MCF 10A (cell line): ENCODE measurements at places on chromosomes 3 and 15.

DNA sequence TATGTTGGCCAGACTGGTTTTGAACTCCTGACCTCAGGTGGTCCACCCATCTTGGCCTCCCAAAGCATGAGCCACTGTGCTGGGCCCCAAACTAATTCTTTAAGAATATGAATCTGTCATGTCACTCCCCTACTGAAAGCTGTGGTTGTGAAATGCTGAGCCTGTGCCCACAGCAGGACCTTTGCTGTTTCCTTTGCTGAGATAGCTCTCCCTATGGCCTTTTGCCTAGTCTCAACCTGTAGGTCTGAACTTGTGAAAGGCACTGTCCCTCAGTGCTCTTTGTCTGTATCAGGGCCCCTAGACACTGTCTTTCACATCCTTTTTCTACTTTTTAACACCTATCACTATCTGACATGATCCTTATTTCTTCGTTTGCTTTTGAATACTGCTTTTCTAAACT, 62.7 kb upstream of the CCR4 start:
- DNase-seq: no peak

GRCh38 chr3:78176869-78177268, 1137.0 kb downstream of the ROBO2 start:
- DNase-seq: no peak

DNA sequence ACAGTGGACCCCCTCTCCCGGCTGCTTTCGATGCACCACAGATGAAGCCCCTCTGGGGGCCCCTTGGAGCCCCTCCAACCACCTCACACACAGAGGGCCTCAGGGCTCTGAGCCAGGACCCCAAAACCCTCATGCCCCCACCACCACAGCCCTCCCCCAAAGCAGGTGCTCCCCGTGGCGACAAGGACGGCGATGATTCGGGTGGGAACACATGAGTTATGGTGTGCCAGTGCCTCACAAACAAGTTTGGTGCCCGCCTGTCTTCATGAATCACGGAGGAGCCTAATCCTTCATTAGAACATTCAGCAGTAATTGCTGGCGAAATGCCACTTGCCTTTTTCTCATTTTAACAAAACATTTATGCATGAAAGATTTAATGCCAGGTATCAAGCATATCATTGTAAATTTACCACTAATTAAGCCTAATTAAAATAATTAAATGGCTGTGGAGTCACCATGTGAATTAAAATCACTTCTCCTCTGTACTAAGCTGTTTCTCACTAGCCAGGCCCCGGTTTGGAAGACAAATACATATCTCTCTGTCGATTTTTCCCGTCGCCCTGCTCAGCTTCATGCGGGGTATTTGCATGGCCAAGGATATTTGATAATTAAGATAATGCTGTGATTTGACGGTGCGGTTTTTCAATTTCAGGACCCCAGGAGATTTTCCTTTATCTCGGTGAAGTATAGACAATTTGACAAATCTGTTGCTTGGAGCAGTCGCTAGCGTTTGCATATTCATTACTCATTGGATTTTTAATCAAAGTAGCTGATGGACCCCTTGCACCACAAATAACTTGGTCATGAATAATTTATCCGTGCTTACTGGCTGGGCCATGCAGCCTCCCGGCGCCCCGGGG, 157.0 kb downstream of the TLE3 start:
- no peak for DNase-seq

DNA sequence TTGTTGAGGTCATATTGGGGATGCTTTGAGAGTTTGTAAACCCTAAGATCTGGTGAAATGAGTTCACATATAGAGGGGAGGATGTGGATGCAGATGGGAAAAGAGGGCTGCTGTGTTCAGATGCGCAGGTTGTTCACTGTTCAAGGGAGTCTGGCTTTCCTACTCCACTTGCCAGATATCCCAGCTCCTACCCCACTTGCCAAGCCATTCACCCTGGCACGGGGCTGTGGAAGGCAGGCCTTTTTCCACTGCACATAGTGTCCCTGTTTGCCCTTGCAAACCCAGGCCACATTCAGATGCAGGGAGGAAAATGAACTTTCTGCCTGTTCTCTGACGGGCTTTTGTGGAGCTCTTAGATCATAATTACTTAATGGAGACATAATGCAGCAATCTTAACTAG, 29.0 kb downstream of the CRABP1 start:
- DNase-seq: no peak

DNA sequence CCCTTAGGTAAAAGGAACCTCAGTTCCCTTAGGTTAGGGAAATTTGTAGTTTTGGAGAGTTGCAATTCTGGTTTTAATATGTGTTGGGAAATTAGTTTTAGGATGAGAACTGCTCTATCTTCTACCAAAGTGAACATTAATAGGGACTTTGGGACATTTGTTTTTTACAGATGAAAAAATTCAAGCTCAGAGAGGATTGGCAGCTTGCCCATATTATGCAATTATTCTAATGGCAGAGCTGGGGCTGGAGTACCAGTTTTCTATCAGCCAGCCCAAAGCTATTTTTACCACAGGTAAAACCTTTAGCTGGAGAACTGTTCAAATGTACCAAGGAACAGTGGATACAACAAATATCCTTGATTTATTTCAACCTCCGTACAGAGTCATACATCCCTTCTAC, 127.0 kb downstream of the CPNE4 start:
- DNase-seq: peak; percentile 26

DNA sequence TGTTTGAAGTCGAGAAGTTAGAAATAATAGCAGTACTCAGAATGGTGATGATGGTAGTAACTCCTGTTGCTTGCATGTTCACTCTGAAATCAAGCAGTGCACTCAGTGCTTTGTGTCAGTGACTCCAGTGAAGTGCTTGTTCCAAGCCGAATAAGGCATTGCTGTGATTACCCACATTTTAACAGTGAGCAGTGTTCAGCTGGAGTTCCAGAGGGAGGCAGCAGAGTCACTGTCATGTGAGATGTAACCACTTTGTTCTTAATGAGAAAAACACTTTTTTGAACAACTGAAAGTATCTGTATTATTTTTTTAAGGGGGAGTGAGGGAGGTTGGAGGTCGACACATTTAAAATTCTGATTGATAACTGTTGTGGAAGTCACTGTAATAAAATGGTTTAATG, 3.7 kb downstream of the MDFIC2 start:
- peak; percentile 14 for DNase-seq

GRCh38 chr3:119649761-119650160, 10.6 kb downstream of the POPDC2 start:
- DNase-seq: no peak

- DNase-seq: no peak
Observed at GRCh38 chr3:77059354-77059753, 19.5 kb downstream of the ROBO2 start.

- DNase-seq: no peak
Observed at GRCh38 chr15:25770031-25770430, 93.1 kb downstream of the ATP10A start.

DNA sequence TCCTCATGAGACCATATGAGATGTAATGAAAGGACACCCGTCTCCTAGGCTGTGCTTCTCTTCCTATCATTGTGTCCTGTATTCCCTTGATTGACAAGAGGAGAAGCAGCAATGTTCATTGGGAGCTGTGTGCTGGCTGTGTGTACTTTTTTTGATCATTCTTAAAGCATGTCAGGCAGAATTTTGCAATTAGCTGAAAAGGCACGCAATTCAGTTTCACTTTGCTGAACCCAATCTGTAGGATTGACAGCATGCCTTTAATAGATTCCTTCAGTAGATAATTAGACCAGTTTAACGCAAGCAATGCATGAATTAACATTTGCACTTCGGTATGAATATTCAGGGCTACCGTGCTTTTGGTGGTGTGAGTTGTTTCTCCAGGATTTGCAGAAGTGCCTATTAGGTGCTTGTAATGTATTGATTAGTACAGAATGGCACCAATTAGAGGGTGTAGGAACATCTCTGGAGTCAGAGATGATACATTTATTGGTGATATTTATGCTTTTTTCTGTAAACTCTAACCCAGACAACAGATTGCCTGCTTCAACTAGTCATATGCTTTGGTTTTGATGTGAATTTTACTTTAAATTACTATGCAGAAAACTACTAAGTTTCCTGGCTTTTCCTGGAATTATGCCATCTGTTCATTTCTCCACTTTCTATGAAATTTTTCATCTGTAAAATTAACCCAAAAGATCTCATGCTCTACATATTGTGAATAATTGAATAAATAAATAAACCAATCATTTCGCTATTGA, 114.3 kb downstream of the NSUN3 start:
- DNase-seq: peak; percentile 20

DNA sequence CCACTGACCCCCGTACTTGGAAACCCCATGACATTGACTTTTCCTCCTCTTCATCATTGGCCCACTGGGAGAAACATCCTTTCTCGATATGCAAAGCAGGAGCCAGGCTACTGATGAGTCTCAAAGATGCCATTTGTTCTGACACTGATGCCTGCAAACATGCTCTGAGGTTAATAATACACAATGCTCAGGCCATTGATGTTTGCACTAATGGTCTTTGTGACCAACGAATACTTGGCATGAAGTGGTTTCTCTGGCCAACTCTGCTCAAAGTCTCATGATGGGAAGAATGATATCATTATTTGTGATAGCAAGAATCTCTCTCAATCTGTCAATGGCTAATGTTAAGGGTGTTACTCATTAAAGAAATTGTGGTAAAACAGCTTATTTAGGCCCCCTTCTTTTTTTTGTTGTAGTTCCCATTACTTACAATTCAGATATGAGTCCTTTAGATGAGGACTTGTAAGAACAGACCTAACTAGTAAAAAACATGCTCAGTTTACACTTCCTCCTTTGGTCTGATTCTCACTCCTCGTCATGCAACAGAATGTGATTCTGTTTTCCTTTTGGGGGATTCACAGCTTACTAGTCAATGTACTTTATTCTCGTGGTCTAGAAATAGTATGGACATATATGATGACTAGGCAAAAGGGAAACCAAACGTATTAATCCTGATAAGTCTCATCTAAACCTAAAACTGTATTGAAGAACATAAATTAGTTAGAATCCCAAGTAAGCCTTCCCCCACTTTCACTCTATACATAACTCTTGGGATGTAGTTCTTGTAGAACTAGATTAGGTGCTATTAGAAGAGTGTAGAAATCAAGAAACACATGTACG, 488.8 kb upstream of the DPPA4 start:
- no peak for DNase-seq

DNA sequence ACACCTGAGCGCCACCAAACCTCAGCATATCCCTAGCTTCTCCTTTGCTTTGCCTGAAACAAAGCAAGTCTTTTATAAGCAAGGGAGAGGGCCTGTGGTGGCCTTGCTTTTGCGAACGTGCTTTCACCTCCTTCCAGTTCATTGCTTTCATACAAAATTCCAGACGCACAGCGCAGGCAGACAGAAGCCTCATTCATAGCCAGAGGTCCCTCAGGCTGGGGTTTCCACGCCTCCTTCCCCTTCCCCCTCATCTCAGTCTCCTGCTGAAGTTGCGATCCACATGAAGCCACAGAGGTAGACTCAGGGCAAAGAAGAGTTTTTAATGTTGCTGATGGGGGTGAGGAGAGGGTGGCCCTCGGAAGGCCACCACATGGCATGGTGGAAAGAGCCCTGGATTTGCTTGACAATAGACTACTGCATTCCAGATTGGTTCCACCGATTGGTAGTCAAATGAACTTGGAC, 59.4 kb upstream of the FLNB start:
- no peak for DNase-seq

- no peak for DNase-seq
Observed at GRCh38 chr3:105315815-105316214, 50.9 kb upstream of the ALCAM start.

GRCh38 chr15:65856821-65857455, 12.4 kb upstream of the RAB11A start:
- DNase-seq: peak; percentile 80

DNA sequence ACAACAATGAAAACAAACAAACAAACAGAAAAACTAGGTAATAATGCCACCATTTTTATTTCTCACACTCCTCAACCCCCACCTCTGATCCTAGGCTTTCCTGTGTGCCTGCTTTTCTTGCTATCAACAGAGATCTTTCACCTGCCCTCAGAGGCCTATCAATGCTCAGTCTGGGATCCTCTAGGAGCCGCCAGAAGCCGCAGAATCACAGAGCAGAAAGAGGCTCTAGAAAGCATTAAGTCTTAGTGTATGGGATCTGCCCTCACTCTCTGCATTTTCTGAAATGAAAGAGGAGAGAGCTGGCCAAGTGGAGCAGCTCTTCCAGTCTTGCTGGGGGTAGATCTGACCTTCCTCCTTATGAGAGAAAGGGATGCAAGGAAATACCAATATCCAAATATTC, 306.8 kb downstream of the TUSC7 start:
- DNase-seq: no peak

DNA sequence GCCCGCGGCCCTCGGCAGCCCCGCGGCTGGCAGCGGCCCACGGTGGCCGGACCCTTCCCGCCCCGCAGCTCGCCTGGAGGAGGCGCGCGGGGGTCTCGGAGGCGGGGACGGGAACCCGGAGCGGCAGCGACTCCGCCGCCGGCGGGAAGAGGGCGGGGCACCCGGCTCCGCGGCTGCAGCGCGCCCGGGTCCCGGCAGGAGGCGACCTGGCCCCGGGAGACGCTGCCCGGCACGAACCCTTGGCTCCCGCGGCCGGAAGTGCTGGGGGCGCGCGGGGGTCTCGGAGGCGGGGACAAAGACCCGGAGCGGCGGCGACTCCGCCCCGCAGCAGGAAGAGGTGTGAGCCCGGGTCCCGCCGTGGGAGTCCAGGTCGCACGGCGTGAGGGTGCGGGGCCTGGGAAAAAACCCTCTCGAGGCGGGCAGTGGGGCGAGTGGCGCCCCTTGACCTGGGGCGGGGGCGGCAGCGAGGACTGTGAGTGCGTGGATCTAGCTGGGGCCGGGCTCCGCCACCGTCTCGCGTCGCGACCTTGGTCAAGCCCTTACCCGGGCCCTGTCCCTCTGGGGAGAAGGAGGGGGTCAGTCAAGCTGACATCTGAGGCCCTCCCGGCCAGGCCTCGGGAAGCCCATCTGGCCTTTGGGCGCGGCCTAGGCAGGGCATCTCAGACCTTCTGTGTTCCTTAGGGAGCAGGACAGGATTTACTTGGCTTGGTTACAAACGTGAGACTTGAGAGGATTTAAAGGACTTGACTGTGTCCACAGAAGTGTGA, at the start of gene CIB2:
Gene CIB2 (minus strand): TSS at position 151 of the 767 bp plus-strand sequence. CDS start 230 bp downstream, outside the sequence.
- DNase-seq: peak; percentile 41

DNA sequence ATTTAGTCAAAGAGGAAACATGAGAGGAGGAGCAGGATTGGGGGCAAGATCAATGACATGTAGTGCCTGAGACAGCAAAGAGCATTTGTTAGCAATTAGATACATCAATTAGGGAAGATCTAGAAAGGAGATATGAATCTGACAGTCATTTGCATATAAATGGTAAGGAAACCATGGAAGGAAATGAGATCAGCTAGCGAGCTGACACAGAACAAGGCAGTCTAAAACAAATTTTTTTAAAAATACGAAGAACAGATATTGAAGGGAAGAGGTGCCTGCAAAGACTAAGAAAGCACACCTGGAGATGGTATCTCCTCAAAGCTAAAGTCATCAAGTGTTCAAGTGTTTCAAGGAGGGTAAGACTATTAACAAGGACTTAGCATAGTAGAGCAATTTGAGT, 4.6 kb downstream of the EPM2AIP1 start:
- DNase-seq: no peak

- peak; percentile 76 for DNase-seq
Observed at GRCh38 chr15:74956648-74957475, at the start of gene RPP25. RPP25 (minus strand) TSS chr15:74956772; CDS start chr15:74956583, 189 bp downstream.

- DNase-seq: no peak
Observed at GRCh38 chr15:98529205-98530145, 118.9 kb upstream of the IGF1R start.
